ENCODE measurements at places on chromosomes 6 and 20.

GRCh38 chr6:30687659-30688431 is 1.4 kb upstream of the PPP1R18 start:
- no peak for DNase-seq

GRCh38 chr6:169646906-169647567 is 54.8 kb downstream of the WDR27 start:
- no peak for DNase-seq

GRCh38 chr20:50744143-50744792 is 12.9 kb downstream of the PARD6B start:
- DNase-seq = no peak

- peak; percentile 30 for DNase-seq
Measured at GRCh38 chr6:51959744-51960383, 127.5 kb downstream of the PKHD1 start.

DNA sequence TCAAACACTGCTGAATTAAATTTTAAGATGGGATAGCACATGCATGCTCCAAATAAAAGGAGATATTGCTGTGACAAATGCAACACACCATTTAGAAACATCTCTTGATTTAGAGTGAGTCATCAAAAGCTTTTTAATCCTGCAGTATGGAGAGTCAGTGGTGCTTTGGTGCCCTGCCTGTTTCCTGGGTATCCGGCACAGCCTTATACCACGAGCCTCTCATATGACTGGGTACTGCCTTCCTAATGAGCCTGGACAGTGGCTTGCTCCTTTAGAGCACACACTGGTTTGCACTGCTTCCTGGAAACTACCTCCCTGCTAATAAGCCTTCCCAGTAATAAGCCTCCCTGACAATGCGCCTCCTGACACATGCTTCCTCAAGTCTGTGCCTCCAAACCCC is 65.3 kb upstream of the KCNK16 start:
- no peak for DNase-seq

- DNase-seq = no peak
Measured at GRCh38 chr6:43893073-43893472, 123.1 kb downstream of the VEGFA start.

DNA sequence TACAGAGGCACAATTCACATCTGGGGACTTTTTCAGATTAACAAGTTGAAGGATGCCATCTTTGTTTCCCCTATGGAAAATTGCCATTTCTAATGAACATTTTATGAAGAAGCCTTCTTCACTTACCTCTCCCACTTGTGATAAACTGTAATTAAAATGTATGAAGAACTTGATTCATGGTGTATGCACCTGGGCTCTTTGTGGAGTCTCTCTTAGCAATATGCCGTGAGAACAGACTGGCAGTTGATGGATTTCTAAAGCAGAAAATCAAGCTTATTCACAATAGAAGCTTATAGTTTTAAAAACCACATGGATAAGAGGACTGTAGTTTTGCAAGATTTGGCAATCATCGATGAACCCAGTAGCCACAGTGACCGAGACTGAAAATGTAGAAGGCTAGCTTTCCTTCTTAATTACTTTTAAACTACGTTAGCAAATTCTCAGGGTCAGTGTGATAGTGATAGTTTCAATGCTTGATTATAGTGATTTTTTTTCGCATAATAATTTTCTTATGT is 270.6 kb downstream of the PRL start:
- no peak for DNase-seq

- DNase-seq = no peak
Measured at GRCh38 chr6:34236131-34236442, 586 bp upstream of the HMGA1 start.

GRCh38 chr6:45432977-45433376 is 55.2 kb upstream of the SUPT3H start:
- no peak for DNase-seq

DNA sequence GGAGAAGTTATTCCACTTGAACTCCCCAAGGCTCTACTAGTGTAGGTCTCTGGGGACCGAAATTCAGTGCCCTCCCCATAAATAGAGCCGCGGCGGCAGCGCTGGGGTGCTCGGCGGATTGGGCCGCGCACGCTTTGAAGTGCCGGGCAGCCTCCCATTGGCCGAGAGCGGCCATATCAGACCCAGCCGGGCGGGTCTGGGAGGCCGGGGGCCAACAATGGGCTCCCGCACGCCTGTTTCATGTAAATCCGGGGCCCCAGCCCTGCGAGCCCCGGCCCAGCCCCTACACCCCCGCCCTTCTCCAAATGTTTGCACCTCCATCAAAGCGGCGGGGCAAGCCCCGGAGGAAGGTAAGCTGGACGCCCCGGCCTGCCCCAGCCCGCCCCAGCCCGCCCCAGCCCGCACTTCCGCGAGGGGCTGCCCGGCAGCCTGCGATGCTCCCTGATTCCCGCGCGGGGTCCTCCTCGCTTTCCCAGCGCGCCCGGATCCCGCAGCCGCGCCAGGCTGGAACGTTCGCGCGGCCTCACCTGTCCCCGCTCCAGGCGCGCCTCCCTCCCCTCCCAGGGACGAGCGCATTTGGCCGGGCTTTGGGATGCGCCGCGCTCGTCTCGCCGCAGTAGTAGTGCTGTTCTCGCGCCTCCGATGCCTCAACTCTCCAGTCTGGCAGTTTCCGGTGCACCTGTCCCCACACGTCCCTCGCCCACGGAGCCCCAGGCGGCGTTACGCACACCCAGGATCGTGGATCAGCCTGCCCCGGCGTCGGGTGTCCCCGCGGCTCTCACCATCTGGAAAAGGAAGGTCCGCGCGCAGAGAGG is at the start of gene TBXT:
Gene TBXT (minus strand): TSS at position 51 of the 815 bp plus-strand sequence. CDS start 260 bp downstream, outside the sequence.
- no peak for DNase-seq

GRCh38 chr6:170030284-170030815 is 260.5 kb downstream of the DLL1 start:
- no peak for DNase-seq

- no peak for DNase-seq
Measured at GRCh38 chr6:157432231-157432891, 51.4 kb downstream of the ZDHHC14 start.
